Cardiac muscle cell (in vitro differentiated cells and primary cell): ENCODE measurements at places on chromosomes 7 and 10. TPM values are rescaled to one million over a fixed set of nuclear protein-coding genes. Genes with fewer than 3 reads are reported as not detected.
A peak's percentile ranks its signal among the peaks of the same experiment; 100 is the strongest.

DNA sequence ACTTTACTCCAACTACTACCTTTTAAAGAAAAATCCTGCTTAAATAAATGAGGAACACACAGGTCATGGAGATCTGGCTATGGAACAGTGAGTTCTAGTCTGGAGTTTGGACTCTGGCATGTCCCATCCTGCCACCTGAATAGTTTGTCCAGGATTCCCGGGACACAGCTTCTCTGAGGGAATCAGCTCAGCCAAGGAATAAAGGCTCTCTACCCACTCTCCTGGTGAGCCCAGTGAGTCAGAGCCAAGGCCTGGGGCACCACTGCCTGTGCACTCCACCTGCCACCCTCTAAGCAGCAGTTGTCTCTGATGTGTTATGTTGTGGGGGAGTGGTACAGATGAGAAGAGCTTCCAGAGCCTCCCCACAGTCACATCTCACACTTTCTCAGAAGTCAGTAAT, 113.5 kb downstream of the HTR5A start:
- no peak for DNase-seq

DNA sequence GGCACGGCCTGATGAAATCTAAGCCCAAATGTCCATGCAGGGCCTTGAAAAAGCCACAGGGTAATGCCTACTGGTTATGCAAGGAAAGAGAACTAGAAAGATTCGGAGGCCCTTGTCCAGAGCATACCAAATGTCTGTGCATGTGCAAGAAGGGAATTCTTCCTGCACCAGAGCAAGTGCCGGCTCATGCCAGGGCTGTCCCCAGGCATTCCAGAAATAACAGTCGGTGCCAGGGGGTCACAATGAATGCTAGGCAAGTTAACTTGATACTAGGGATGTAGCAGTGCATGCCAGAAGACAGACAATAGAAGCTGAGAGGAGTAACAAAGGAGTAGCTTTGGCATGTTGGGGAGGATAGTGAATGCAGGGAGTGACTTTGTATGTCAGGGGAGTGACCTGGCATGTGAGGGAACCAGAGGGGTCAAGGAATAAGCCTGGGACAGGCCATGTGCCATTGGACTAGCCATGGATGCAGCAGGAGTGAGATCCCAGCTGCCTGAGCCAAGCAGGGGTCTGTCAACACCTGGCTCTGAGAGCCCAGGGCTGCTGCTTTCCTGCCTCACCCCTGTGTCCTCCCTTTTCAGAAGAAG, 119.5 kb upstream of the UNC5B start:
- no peak for DNase-seq

DNA sequence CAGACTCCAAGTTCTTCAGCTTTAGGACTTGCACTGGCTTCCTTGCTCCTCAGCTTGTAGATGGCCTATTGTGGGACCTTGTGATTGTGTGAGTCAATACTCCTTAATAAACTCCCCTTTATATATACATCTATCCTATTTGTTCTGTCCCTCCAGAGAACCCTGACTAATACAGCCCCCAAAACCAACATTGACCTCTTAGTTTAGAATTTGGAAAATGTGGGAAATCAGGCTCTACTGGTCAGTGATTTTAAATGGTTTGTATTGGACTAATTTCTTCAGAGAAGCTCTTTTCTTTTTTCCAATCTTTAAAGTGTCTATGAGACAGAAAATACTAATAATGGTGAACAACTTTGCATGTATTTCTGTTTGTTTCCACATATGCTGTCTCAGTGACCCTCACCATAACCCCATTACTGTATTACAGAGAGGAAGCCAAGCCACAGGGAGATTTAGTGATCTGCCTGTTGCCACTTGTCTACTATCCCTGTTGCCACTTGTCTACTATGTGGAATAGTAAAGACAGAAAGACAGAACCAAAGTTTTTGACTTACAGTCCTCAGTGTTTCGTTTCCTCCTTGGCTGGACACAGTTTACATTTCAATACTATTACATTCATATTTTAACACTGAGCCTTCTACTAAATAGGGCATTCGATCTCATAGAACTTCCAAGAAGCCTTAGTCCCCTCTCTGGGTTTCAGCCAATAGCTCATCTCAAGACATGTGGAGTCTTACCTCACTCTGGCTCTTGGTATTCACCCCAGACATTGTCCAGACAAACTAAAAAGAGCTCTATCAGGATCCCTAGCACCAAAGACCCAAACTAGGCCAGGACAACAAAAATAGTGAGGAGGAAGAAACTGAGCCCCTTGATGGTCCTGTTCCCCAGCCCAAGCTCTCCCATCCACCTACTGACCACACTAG, 121.0 kb downstream of the AKR1D1 start:
- DNase-seq, result peak; percentile 21

GRCh38 chr10:121722665-121723064, 124.4 kb upstream of the FGFR2 start:
- no peak for DNase-seq

GRCh38 chr7:84091318-84091717, 103.3 kb downstream of the SEMA3A start:
- no peak for DNase-seq

DNA sequence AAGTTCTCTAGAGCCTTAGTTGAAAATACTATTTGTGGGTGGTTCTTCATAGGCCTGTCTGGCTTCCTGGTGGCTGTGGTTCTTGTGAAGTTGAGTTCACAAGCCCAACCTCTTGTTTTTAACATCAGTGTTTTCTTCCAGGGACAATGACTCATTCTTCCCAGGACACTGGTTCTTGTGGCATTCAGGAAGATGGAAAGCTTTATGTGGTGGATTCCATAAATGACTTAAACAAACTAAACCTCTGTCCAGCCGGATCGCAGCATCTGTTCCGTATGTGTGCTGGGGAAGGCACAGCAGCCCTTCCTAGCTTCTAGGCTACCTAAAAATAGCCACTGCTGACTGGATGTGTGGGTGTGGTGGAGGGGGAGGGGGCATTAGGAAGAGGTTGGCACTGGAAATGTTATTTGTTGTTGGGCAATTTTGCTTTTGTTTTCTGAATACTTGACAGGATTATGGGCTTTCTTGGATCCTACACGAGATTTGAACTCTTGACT, 3.9 kb downstream of the LSMEM1 start:
- peak; percentile 88 for DNase-seq

GRCh38 chr7:16278167-16278787, 143.1 kb downstream of the CRPPA start:
- DNase-seq, result no peak

Gene STEAP4
- total RNA-seq, result not detected in 2 replicates

Gene MALRD1
- total RNA-seq, result 0.14 and 0.57 TPM in 2 replicates

Gene HKDC1
- total RNA-seq, result not detected in 2 replicates

Gene SEMA4G
- 8.1 and 18.1 TPM in 2 replicates for total RNA-seq
